ENCODE measurements at places on chromosomes 3 and 15. TPM values are rescaled to one million over a fixed set of nuclear protein-coding genes. Genes with fewer than 3 reads are reported as not detected.
A peak's percentile ranks its signal among the peaks of the same experiment; 100 is the strongest.

- no peaks in the 10 kb centered on the region for H3K36me3 ChIP-seq
- H3K27ac ChIP-seq: peak overlapping the region; percentile 10
- H3K4me3 ChIP-seq: no peak overlapping the region
- DNase-seq: no peak
Measured at GRCh38 chr3:130850843-130851242, 43.0 kb upstream of the ATP2C1 start.

- no peaks in the 10 kb centered on the region for H3K36me3 ChIP-seq
- H3K4me3 ChIP-seq: no peak overlapping the region
- H3K27me3 ChIP-seq: no peaks in the 10 kb centered on the region
- no peak for DNase-seq
- H3K4me1 ChIP-seq: peaks cover 4% of the 10 kb centered on the region
- H3K27ac ChIP-seq: peak overlapping the region; percentile 12
Measured at GRCh38 chr15:101045835-101046691, 126.9 kb downstream of the LRRK1 start.

- no peaks in the 10 kb centered on the region for H3K36me3 ChIP-seq
- peaks cover 22% of the 10 kb centered on the region for H3K4me1 ChIP-seq
- H3K4me3 ChIP-seq: peak overlapping the region; percentile 59
- peak overlapping the region; percentile 35 for H3K27ac ChIP-seq
- DNase-seq: peak; percentile 47
- peaks cover 27% of the 10 kb centered on the region for H3K27me3 ChIP-seq
Measured at GRCh38 chr3:169146179-169146665, 517.3 kb downstream of the MECOM start.

DNA sequence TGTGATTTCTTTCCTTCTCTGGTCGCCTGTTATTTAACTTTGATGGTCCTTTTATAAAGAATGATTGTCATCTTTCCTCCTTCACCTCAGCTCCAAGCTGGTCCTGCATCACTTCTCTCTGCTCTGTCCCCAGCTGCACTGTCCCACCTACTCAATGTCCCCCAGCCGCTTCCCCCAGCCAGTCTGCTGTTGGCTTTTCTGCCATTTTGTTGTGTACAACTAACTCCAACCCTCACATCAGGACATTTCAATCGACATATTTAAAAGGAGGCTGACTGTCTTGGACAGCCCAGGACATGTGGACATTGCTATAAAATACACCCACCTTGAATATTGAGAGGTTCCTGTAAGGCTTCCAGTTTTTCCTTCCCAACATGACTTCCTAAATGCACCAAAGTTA, 193.8 kb upstream of the RGMA start:
- H3K36me3 ChIP-seq: no peaks in the 10 kb centered on the region
- no peak overlapping the region for H3K4me3 ChIP-seq
- H3K4me1 ChIP-seq: no peaks in the 10 kb centered on the region
- peaks cover 6% of the 10 kb centered on the region for H3K27me3 ChIP-seq
- DNase-seq: no peak
- no peak overlapping the region for H3K27ac ChIP-seq

GRCh38 chr15:90379263-90379662, 8.8 kb upstream of the IQGAP1 start:
- DNase-seq: no peak
- no peaks in the 10 kb centered on the region for H3K36me3 ChIP-seq
- H3K27ac ChIP-seq: no peak overlapping the region
- H3K4me3 ChIP-seq: no peak overlapping the region
- H3K4me1 ChIP-seq: no peaks in the 10 kb centered on the region

The NTRK3 gene
- total RNA-seq: 4.9 TPM

The NANOGP8 gene
- not detected for total RNA-seq

All from hepatocyte (in vitro differentiated cells).